ENCODE measurements at places on chromosomes 7 and 10.

GRCh38 chr10:122171302-122172075 is 99.6 kb upstream of the BTBD16 start:
- DNase-seq, result no peak

DNA sequence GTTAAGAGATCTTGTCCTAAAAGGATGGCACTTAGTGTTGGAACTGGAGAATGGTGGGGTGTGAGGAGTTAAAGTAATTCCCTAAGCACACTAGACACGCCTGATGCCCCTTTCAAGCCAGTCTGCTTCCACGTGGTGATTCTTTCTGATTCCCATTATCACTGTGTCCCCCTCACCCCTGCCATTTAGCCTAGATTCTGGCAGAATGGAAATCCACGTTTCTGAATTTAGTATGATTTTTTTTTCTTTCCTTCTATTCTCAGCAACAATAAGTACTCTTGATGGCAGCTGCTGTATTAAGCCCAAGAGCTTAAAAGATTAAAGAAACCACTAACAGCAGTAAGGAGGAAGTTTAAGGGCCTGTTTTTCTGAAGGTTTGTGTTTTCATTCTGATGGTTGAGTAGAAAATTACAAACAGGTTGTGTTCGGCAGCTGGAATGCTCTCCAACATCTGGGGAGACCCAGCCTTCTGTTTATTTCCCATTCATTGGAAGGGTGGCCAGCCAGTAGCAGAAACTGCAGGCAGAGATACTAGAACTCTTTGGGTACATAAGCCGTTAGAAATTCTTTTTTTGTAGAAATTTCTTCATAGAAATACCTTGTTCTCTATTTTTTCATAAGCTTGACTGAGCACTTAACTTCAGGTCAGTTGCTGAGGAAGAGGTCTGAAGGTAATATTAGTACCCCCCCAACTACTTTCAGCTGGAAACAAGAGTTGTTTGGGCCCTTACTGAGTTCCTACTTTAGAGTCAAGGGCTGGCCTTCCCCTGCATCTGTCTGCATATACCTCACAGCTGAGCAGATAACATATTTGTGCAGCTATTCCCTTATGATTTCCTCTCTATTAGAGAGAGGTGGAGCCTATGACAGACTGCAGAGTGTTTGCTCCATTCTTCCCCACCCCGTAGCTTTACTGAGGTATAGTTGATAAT is 355.1 kb downstream of the AUTS2 start:
- no peak for DNase-seq

DNA sequence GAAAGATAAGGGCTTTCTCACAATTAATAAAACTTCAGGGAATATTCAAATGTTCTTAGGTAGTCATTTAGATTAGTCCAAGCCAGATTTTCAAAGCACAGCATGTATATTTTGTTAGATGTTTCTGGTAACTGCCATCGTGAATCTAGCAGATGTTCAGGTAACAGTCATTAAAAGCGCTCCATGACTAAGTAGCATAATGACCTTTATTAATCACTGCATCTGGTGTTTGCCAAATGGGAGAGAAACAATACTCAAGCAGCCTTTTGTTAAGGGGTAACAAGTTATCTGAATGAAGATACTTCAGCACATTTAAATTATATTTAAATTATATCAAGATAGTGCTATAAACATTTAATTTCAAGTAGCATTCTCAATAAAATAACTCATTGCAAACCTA is 47.5 kb downstream of the USP6NL start:
- no peak for DNase-seq

DNA sequence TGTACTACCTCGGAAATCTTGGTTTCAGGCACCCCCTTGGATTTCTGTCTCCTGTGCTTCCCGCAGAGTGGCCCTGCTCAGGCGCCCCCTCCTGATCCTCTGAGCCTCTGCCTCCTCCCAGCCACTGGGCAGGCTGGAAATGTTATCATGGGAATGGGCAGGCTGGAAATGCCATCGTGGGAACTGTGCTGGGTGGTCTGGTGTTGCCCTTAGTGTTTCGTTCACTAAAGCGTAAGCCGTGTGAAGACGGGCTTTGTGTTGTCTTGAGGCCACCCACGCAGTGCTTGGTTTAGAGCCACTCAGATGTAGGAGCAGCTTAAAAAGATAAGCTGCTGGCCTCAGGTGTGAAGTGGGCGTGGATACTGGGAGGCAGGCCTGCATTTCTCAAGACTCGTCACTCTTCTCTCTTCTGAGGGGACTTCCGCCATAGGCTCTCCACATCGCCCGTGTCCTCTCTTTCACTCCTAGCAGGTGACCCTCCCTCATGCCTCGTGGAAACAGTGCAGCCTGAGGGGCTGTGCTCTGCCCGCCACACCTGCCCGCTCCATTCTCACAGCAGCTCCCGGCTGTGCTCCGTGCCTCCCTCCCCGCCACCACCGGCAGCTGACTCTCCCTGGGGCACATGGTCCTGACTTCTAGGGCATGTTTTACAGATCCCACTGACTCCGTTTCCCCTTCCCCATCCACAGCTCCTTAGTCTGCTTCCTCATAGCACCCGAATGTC is 28.5 kb downstream of the PPP2R2D start:
- no peak for DNase-seq

DNA sequence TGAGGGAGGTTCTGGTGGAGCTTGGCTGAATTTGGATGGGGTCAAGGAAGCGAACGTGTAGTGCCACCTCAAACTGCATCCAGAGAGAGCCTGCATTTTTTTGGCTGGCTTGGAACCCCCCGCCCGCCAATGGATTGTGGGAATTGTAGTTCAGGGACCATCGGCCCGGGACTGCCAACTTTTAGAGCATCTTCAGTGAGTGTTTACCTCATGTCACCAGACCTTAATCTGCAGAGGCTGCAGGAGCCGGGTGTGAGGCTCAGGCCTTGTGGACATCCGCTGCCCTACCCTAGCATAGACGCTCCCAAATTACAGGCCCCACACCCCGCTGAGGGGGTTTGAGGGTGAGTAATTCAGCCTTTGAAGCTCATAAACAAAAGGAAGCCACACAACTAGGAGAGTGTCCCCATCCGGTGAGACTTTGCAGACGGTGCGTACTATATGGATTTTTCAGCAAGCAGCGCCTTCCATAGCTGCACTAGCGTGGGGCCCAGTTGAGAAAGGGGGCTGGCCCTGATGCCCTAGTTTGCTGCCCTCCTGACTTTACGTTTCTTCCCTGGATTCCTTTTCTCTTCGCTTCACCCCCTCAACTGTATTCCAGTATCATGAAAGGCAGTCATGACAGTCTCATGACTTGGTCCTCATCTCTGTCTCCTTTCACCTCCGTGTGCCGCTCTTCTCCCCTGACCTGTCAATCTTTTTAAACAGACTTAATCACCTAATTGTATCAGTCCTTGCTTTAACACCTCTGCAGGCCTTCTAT is 717 bp downstream of the CNPY4 start:
- DNase-seq, result no peak

DNA sequence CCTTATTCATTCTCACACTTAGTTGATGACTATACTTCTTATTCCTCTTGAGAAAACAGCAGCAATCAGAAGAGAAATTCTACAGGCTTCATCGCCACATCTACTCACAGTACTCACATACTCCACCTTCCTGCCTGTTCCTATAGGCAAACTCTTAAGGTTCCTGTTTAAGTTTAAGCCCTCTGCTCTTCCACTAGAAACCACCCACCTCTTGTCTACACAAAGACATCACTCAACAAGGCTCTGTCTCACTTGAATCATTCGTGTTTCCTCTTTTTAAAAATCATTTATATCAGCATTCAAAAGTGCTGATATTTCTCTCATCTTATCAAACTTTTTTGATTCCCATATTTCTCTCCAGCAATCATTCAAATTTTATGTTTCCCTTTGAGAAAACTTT is 85.5 kb upstream of the ADO start:
- no peak for DNase-seq

- DNase-seq, result no peak
Observed at GRCh38 chr10:50511492-50512213, 112.1 kb downstream of the SGMS1 start.

- DNase-seq, result no peak
Observed at GRCh38 chr10:90930070-90930837, 9.4 kb upstream of the ANKRD1 start.

DNA sequence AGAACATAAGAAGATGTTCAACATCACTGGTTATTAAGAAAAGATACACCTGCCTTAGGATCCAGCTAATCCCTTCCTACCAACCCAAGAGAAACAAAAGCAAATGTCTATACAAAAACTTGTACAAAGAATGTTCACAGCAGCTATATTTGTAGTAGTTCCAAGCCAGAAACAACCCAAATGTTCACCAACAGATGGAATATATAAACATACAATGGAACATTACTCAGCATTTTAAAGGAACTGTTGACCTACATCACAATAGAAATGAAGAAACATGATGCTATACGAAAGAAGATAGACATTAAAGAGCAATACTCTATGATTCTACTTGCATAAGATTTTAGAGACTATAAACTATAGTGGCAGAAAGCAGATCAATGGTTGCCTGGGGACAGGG is 149.4 kb downstream of the ZNF438 start:
- DNase-seq, result no peak

GRCh38 chr10:17088118-17088806 is 41.3 kb downstream of the CUBN start:
- DNase-seq, result no peak

GRCh38 chr10:3442451-3442990 is 269.9 kb upstream of the PITRM1 start:
- DNase-seq, result no peak

DNA sequence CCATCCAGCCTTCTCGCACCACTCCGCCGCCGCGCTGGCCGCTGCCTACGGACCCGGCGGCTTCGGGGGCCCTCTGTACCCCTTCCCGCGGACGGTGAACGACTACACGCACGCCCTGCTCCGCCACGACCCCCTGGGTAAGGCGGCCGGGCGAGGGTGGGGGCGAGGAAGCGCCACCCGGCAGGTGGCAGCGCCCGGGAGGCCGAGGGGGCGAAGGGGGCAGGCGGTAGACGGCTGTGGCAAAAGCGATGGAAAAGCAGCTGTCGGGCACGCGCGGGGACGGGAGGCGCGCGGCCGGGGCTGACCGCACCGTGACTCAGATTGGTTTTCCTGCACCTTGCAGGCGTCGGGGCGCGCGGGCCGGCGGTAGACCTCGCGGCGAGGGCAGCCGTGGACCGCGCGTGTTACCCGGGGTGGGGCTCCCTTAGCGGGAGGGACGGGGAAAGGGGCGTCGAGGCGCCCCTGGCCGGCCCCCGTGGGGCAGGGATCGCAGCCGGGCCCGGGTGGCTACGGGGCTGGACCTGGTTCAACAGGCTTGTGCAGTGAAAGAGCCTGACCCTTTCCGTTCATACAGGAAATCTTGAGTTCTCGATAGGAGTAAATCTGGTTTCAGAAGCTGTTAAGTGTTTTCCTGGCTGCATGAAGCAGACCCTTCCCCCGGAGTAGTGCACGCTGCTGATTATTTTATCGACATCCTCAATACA is 608 bp downstream of the HHEX start:
- no peak for DNase-seq

DNA sequence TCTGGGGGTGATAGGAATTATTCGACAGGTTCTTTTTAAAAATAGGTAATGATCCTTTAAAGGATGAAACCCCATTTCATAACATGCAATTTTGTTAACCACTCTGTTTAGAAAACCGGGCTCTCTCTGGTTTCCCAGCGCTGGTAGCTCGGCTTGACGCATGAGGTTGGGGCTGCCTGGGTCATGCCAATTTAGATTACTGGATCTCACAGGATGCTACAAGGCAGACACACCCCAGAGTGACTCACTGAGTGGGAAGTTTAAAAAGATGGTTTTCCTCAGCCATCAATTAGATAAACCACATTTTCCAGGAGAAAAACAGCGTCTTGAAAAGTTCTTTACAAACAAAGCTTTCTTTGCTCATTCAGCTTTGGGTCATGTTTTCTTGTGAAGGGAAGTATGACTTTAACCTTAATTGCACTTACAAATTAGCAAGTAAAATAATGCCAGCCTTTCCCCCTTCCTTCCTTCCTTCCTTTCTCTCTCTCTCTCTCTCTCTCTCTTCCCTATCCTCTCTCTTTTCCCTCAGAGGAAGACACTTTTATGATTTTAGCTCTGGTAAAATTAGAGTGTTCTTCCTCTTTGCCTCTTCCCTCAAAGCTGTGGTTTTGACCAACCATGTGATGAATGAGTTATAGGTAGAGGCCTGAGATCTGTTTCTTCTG is 99.8 kb downstream of the EPDR1 start:
- DNase-seq, result no peak

DNA sequence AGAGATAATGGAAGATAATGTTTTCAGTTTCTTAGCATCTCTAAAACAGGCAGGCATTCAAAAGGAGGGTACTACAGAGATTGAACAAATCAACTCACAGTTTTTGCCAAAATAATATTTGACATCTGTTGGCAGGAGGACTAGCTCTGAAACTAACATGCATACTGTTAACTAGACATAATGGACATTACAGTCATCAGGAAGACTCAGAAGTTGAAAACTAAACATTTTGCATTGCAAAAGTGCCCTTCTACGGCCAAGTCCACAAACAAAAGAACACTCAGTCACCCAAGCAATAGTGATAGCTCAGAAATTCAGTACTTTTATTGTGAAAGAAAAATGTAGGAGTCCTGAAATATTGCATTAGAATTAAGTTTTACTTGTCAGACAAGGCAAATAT is 399.0 kb downstream of the HGF start:
- DNase-seq, result no peak

GRCh38 chr7:51268859-51269258 is 47.8 kb downstream of the COBL start:
- DNase-seq, result no peak

- no peak for DNase-seq
Observed at GRCh38 chr7:133445617-133446016, 192.7 kb downstream of the EXOC4 start.

GRCh38 chr7:33593611-33594010 is 311.7 kb upstream of the BMPER start:
- no peak for DNase-seq

Measured in stimulated activated CD4-positive, alpha-beta T cell treated with anti-CD3 and anti-CD28 coated beads, Interleukin-1b, Interleukin-23, amount 100 ng/mL, for 1 hour (primary cell).